ENCODE measurements at places on chromosomes 5 and 9. TPM values are rescaled to one million over a fixed set of nuclear protein-coding genes. Genes with fewer than 3 reads are reported as not detected.

DNA sequence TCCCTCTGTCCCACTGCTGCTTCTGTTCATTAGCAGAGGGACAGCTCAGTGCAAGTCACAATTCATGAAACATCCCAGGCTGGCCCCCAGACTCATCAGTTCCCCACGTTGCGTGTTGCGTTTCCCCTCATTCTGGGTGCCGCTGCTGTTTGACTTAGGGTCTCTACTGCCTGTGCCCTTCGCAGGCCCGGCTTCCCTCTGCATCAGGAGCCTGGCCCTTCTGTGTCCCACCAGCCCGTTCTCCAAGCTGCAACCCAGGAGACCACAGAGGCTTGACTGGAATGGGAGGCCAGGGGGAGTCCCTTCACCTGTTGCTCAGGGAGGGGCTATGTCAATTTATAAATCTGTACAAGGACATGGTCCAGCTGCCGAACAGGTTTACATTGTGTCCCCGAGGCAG lies 53.9 kb upstream of the SUSD3 start:
- H3K27me3 ChIP-seq, result no peaks in the 10 kb centered on the region
- no peaks in the 10 kb centered on the region for H3K36me3 ChIP-seq
- no peaks in the 10 kb centered on the region for H3K4me1 ChIP-seq
- no peak for DNase-seq
- no peak overlapping the region for H3K27ac ChIP-seq
- no peak overlapping the region for H3K4me3 ChIP-seq

DNA sequence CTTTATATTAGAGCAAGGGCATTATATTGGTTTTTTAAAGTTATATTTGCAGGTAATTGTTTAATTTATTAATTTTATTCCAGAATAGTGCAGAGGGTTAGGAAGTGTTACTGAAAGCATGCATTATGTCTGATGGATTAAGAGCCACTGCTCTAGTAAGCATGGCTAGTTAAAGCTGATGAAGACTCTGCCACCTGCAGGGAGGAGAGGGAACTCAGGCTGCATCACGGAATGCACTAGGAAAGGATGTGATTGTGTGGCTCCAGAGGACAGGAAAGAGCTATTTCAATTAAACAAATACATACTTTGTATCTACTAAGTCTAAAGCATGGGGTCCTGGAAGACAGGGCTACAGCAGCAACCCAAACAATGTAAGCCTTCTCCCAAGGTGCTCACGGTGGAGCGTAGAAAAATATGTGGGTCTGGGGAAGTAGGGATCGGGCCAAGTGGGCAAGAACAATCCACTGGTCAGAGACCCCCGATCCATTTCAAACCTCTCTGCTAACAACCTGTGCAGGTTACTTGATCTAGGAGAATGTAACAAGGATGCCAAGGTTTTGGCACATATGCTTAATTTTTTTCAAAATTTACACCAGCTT lies 15.3 kb upstream of the GRXCR2 start:
- H3K4me3 ChIP-seq, result no peak overlapping the region
- H3K36me3 ChIP-seq, result no peaks in the 10 kb centered on the region
- DNase-seq, result peak; percentile 80

- H3K27ac ChIP-seq, result no peak overlapping the region
- H3K4me1 ChIP-seq, result no peaks in the 10 kb centered on the region
- no peaks in the 10 kb centered on the region for H3K36me3 ChIP-seq
- DNase-seq, result no peak
- H3K27me3 ChIP-seq, result no peaks in the 10 kb centered on the region
Measured at GRCh38 chr5:143370440-143370839, 33.0 kb downstream of the NR3C1 start.

DNA sequence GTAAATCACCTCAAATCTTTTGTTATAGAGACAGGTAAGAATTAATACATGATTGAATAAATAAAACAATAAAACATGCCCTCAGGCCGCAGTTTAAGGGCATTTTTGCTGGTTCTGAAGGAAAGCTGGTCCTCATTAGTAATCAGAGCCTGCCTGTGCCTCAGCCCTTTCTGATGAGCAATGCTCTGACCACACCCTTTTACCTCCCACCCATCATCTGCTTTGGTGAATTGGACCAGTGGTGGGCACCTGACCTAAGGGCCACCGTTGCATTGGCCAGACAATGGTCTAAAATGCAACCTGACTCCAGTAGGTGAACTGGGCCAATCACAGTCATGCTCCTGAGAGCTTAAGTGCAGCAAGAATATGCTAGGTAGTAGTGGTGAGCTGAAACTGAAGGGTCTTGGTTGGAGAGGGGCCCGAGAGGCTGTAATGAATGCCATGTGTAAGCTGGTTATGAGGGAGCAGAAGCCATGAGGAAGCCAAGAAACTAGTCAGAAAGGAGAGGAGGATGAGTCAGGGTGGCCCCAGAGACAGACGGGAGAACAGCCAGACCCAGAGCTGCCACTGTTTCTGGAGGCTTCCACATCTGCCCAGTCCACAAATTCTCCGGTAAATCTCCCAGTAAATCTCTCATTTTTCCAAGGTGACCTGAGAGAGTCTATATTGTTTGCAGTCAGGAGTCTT lies 45.5 kb upstream of the ZSWIM6 start:
- H3K27ac ChIP-seq, result no peak overlapping the region
- no peaks in the 10 kb centered on the region for H3K27me3 ChIP-seq
- peaks cover 2% of the 10 kb centered on the region for H3K4me1 ChIP-seq

Gene PCDHGA7
- 0.57 TPM for total RNA-seq

Gene WDR38
- not detected for total RNA-seq

Gene ARAP3
- 13.2 TPM for total RNA-seq

Gene FGF1
- not detected for total RNA-seq

Gene OR13C5
- not detected for total RNA-seq
